ENCODE measurements at places on chromosomes 5 and 9.

GRCh38 chr5:141665995-141666940 lies 15.1 kb upstream of the FCHSD1 start:
- no peak for DNase-seq

DNA sequence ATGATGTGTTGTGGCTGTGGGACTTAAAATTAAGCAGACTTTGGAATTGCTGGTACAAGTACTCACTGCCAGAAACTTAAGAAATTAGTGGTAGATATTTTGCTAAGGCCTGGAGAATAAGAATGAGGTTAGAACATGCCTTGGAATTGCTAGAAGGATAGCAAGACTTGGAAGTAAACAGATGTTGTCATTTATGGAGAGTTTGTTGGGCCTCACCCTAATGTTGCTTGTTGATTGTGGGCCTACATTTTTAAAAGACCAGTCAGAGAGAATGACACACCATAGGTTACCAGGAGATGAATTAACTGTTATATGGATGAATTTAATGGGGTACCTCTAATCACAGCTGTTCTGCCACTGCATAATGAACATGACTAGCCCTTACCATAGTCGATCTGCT lies 120.1 kb upstream of the GAS1 start:
- no peak for DNase-seq

DNA sequence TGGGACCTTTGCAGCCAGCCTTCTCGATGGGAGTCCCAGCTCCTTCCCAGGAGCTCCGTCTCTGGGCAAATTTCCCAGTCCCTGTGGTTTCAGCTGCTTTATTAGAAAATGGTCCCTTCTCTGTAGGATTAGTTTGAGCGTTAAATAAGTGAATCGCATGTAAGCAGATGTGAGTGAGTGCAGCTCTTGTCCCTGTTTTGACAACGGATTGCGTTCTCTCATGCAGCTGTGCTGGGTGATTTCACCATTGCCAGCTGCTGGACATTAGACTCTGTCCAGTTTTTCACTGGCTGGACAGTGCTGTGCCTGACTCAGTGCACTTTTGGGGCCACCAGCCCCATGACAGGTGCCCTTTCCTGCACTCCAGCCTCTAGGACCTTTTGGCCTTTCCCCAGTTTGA lies 11.6 kb upstream of the CEL start:
- DNase-seq, result no peak

- no peak for DNase-seq
These were observed 323.5 kb downstream of the LRRC70 start for GRCh38 chr5:62902126-62902525.

DNA sequence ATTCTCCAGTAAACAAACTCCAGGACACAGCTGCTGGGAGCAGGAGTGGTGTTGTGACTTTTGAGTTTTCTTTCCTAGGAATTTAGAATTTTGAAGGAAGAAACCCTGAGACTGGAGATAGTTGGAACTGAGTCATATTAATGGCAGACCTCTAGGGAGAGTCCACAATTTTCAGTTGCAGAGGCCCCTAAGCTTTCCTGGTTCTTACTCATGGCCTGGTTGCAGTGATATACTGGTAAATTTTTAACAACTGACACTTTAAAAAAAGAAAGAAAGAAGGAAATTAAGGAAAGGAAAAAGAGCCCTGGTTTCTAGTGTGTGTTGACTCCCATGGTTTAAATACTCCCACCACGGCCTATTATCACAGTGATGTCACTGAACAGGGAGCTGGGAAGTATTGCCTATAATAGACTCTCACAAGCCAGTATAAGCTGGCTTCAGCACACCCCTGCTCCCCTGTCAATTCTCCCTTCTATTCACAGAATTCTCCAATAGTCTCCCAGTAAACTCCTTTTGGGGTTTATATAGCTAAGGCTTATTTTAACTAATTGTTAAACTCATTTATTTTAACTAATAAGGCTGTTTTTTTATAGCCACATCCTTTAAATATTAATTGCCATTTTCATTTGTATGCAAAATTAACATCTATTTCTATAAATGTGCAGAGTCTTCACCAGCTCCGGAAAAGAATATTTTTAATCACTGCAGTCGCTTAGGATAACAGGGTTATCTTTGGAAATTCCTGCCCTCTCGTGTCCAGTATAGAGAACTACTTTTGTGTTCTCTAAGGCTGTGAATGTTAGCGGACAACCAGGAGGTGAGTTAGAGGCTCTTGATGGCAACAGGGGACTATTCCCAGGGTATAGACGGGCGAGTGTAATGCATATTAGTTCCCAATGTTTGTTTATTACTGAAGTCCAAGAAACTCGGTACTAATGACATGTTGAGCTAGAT lies 59.7 kb downstream of the GGTA1 start:
- no peak for DNase-seq

DNA sequence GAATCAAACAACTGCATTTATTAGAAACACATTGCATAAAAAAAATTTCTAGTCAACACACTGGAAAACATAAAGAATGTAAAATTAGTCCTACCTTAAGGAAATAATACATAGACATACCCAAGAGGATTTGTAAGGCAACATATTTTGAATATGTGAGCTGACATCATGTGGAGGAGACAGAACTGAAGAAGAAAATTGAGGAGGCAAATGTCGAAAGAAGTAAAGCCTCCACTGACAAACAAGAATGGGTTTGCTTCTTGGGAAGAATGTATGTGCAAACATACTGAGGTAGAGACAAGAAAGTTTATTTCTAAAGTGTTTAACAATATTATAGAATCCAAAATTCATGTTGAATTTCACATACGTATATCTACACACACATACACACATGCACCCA lies 363.0 kb upstream of the PDE4D start:
- no peak for DNase-seq

Measured in right hindlimb (tissue), 1 donor.